ENCODE measurements at places on chromosomes 16 and 17.

- no peak for DNase-seq
Observed at GRCh38 chr17:10777890-10778289, 26.0 kb downstream of the TMEM238L start.

- DNase-seq = no peak
Observed at GRCh38 chr16:31107465-31107867, 720 bp upstream of the BCKDK start.

GRCh38 chr17:57889892-57890856 lies 40.3 kb upstream of the MRPS23 start:
- DNase-seq = no peak

- DNase-seq = no peak
Observed at GRCh38 chr16:67431775-67432505, 1.0 kb downstream of the HSD11B2 start.

DNA sequence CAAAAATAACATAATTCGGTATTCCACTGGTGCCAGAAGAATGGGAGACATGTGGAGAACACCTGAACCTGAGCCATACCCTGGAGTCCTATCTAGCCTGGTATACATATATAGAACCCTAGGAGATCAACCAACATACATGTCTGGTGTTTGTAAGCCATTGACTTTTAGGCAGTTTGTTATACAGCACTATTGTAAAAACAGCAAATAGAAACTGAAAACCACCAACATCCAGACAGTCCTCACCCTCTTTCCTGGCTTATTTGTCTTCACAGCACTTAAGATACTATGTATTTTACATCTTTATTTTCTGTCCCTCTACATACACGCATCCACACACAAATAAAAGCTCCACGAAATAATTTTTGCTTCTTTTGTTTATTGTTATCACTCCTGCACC lies 404.2 kb upstream of the PMFBP1 start:
- DNase-seq = no peak

DNA sequence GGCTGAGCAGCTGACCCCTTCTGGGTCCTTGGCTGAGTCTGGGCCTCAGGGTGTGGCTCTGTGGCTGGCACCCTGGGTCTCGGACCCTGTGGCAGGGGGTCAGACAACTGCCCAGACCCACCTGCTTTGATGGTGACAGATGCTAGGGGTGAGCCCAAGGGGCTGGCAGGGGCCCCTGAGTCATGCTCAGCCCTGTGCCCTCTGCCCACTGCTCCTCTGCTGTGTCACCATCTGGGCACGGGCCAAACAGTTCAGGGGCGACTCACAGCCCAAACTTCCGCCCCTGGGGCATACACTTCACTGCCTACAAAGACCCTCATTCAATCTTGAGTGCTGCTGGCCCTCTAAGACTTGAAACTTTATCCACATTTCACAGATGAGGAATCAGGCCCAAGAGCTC lies 5.7 kb downstream of the ADGRG1 start:
- DNase-seq = no peak

DNA sequence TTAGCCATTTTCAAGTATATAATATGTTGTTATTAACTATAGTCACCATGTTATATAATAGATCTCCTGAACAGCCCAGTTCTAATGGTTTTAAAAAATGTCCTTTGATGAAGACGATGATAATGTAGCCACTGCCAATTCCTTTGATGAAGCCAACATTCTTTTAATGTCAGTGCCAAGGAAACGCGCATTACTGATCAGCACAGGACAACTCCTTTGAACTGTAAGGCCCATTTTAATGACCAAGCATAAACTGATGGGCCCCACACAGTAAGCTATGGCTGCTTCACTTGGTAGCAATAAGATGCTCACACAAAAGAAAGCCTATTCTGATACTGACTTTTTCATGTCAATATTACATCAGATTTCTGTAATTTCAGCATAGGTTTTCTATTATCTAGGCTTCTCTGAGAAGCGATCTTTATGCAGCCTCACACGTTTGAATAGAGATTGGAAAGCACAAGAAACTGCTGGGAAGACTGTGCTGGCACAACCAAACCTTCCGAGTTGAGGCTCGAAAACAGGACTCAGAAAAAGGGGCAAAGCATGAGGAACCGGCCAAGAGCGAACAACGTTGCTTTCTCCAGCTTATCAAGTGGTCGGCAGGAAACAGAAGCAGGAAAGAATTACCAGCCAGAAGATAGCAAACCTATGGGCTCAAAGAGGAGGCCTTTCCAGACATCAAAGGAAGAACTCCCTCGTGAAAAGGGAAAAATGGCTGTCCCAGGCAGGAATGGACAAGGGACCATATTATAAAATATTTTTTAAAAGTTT lies 19.4 kb downstream of the ERN1 start:
- DNase-seq = peak; percentile 61

GRCh38 chr16:28264656-28265055 lies 27.7 kb upstream of the SBK1 start:
- no peak for DNase-seq

DNA sequence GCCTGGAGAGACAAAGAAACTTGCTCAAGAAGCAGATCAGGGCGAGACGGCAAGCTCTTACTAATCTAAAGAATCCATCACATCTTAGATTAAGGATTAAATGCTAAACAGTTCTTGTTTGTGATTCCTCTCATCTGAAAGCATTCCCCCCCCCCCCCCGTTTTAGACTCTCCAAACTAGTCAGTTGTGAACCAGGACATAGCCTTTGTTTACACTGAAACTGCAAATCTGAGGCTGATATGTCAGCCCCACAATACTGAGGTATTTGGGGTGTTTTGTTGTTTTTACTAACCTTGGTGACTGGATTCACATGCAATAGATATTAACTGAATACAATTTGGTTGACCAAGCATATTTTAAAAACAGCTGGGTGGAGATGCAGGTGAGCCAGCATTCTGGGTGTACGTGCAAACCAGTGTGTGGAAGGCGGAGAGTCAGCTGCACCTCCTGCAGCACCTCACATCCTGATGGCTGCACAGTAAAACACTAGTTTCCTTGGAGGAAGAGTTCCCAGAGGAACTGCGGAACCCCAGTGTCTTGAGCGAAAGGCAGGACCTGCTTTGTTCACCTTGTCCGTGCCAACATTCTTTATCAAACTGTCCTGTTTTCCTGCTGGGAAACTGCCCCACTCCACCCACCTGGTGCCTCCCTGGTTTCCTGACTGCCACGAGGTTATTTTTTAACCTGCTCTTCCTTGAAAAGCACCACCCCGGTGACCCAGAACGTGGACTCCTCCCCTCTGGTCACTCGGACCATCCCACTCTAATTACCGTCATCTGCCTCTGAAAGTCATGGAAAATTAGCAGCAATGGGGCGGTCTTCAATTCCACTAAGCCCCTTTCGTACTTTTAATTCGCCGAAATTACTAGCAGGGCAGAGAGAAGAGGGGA lies 1.2 kb upstream of the YPEL2 start:
- no peak for DNase-seq

DNA sequence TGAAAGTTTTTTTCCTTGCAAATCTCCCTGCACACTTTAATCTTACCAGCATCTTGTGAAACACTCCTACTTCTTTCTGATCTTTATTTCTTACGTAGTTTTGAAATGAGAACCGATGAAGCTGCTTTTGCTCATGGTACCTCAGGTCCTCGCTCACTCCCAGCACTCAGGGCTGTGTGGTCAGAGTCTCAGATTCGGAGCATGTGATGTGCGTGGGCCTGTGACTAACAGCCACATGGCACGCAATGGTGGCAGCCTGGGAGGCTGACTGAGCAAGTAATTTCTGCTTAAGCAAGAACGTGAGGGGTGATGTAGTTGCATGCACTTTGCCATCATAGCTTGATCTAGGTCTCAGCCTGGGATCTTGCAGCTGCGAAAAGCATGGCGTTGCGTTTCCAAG lies 624.3 kb downstream of the MAF start:
- no peak for DNase-seq

- DNase-seq = peak; percentile 99
Observed at GRCh38 chr16:85381738-85382592, 231.2 kb upstream of the GSE1 start.

Measured in CMK (cell line).